ENCODE measurements at places on chromosomes 1 and 21.

DNA sequence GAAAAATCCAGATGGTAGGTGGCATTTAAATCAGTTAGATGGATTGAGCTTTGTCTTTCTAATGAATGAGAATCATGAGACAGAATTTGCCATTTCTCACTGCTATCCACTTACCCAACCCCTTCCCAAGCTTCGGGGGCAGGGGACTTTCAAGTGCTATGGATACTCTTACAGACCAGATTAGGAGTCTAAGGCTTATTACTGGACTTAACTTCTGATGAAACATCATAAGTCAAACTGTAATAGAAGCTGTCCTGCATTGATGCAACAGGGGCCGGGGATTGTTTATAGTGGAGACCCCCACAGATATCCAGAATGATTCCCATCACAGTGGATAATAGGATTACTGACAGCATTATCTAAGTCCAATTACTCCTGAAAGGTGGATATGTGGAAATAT, 267.0 kb downstream of the NUF2 start:
- DNase-seq = no peak

DNA sequence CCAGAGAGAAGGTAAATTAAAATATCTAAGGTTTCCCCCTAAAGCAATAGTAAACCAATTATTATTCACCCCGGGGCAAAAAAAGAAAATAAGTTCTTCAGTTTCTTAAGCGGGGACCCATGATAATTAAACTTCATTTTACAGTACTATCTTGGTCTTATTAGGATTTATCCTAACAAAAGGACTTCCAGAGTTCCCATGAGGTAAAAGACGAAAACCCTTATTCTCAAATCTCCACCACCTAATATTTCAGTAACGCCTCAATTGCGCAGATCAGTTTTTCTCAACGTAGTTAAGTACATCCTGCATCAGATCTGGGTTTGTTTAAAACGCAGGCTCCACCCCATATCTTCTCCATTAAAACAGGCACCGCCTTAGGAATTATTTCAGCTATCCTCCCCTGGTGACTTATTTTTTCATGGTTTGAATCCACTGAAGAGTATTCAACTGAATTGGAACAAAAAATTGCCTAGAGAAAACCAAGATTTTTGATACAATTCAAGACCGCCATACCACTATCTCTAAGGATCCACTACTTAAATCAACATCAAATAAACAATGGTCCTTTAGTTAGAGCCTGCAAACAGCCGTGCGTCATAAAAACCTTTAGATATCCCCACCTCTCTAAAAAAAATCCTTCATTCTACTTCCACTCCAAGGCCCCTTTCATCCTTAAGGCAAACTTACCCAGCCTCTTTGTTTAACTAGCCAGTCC, 1.7 kb downstream of the MCL1 start:
- DNase-seq = no peak

- peak; percentile 20 for DNase-seq
These were observed 162.7 kb upstream of the COL6A1 start for GRCh38 chr21:45818904-45819285.

DNA sequence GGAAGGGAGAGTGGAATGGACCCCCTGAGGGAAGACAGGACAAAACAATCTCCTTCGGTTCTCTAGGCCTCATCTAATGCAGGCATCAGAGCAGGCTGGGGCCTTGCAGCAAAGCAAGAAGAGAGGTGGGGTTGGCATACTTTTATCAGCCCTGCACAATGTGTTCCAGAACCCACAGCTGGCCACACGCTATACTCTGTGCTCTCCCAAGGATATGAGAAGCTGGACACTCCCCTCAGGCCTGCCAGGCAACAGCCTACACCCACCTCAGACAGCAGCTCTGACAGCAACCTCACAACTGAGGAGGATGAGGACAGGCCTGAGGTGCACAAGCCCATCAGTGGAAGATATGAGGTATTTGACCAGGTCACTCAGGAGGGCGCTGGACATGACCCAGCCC, 27.3 kb downstream of the LY9 start:
- no peak for DNase-seq

GRCh38 chr1:50295566-50295965, 127.7 kb downstream of the DMRTA2 start:
- no peak for DNase-seq

- no peak for DNase-seq
These were observed 88.0 kb upstream of the AK4 start for GRCh38 chr1:65059930-65060538.

GRCh38 chr1:183571678-183572268, 18.5 kb downstream of the NCF2 start:
- DNase-seq = no peak

- no peak for DNase-seq
These were observed 8.0 kb upstream of the CELSR2 start for GRCh38 chr1:109241344-109241743.

- no peak for DNase-seq
These were observed 7.3 kb downstream of the GSTM5 start for GRCh38 chr1:109719337-109719837.

GRCh38 chr1:84862810-84863251, 30.2 kb downstream of the LPAR3 start:
- DNase-seq = peak; percentile 19

- DNase-seq = no peak
These were observed 3.7 kb upstream of the RHEX start for GRCh38 chr1:206049293-206049692.

DNA sequence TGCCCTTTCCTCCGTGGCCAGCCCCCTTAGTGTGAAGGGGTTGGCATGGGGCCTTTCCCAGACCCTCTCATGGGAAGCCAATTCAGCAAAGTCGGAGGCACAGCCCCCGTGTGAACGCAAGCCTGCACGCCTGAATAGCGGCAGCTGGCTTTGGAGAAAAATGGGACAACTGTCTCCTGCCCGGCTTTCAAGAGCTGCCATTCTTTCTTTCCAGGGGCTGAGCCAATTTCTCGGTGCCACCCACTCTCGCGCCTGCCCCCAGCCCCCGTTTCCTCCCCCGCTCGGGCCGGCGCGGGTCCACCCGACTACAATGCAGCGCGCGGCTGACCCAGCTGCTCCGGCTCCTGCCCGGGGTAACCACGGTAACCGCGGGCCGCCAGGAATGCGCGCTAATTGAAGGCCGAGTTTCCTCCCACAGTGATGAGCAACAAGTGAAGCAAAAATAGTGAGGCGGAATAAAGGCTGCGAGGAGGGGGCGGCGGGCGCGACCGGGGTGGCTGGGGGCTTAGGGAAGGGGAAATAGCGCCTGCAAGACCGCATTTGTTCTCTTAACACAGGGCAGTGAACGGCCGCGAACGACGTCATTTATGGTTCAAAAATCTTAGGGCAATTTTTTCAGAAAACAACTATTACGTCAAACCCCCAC, 27.8 kb downstream of the ILDR2 start:
- DNase-seq = no peak

DNA sequence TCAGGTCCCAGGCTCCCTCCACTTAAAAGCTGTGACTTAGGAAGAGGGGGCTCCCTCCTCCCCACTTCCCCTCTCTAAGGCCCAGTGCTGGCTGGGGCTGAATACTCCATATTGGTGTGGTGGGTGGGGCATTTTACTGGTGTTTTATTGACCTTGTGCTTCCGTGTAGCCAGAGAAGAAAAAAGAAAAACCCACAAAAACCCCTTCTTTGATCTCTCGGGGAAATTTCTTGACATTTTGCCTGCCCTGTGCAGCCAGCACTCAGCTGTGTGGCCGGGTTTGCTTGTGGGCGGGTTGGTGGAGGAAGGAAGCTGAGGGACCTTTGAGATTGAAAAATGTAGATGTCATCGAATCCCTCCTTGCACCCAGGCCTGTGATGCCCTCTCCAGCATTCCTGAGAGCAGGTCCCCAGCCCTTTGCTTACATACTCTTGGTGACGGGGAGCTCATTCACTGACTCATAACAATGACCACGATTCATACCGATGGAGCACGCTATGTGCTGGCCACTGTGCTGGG, 24.8 kb downstream of the TNFRSF8 start:
- peak; percentile 22 for DNase-seq

DNA sequence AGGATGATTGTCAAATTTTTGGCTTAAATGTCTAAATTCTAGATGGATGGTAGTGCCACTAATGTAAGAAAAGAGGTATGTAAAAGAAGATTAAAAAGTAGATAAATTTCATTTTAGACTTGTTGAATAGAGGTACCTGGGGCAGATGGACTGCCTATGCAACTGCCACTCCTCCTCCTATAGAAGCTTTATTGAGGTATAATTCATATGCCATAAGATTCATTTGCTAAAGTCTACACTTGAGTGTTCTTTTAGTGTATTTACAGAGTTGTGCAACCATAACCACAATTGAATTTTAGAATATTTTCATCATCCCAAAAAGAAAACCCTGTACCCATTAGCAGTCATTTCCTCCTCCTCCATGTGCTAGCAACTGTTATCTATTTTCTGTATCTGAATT, 70.6 kb downstream of the FNBP1L start:
- no peak for DNase-seq

DNA sequence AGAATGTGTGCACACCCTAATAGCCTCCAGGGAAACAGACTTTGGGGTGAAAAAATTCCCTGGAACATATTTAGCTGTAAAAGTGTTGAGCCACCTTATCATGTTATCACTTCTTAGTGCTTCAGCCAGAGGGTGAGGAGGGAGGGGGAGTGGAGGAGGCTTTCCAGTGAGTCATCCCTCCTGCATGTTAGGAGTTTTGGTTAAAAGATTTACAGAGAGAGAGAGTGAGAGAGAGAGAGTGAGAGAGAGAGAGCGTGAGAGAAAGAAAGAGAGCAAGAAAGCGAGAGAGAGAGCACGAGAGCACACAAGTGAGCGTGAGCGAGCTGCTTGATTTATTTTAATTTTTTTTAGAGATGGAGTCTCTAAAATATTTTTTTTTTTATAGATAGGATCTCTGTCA, 13.5 kb upstream of the CACNA1E start:
- DNase-seq = no peak

DNA sequence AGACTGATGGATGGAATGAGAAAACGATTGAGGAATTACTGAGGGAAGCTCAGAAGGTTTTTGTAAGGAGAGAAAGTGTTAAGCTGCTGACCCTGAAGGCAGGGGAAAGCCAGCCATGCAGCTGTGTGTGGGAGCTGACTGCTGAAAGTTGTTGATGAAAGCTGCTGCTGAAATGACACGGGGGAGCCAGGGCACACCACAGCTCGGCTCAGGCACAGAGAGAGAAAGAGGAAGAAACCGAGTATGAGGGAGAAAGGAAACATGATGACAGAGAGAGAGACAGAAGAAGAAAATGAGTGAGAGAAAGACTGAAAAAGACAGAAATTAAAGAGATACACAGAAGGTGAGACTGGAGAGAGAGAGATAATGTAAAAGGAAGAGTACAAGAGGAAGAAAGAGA, 115.5 kb downstream of the LRRC53 start:
- DNase-seq = no peak

DNA sequence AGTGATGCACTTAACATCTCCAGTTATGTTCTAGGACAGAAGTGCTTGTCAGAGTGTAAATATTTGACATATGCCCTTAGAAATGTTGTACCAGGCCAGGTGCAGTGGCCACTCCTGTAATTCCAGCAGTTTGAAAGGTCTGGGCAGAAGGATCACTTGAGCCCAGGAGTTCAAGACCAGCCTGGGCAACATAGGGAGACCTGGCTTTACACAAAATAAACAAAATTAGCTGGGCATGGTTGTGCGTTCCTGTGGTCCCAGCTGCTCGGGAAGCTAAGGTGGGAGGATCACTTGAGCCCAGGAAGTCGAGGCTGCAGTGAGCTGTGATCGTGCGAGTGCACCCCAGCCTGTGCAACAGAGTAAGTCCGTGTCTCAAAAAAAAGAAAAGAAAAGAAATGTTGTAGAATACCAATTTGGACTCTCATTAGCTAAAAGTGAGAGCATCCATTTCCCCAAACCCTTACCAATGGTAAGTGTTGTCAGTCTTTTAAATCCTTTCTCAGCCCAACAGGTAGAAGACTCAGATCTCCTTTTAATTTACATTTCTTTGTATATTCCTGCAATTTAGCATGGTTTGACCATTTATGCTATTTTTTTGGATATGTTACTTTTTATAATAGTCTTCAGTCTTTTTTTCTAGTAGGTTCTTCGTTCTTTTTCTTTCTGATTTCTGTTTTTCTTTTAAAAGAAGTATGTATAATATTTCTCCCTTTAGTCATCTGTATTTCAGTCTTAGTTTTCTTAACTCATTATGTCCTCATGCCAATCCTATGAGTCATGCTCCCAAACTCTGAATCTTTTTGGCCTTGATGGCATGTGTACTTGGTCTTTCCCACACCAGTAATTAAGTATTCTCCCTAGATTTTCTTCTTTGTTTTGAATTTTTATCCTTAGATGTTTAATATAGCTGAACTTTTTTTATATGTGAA, 74.4 kb downstream of the CAMTA1 start:
- DNase-seq = no peak

GRCh38 chr1:95140791-95141190, 23.6 kb downstream of the TLCD4 start:
- no peak for DNase-seq

- no peak for DNase-seq
These were observed 37.5 kb upstream of the SLAMF9 start for GRCh38 chr1:159991513-159991912.
